G401 (cell line): ENCODE measurements at places on chromosomes 6 and 20. TPM values are rescaled to one million over a fixed set of nuclear protein-coding genes. Genes with fewer than 3 reads are reported as not detected.

DNA sequence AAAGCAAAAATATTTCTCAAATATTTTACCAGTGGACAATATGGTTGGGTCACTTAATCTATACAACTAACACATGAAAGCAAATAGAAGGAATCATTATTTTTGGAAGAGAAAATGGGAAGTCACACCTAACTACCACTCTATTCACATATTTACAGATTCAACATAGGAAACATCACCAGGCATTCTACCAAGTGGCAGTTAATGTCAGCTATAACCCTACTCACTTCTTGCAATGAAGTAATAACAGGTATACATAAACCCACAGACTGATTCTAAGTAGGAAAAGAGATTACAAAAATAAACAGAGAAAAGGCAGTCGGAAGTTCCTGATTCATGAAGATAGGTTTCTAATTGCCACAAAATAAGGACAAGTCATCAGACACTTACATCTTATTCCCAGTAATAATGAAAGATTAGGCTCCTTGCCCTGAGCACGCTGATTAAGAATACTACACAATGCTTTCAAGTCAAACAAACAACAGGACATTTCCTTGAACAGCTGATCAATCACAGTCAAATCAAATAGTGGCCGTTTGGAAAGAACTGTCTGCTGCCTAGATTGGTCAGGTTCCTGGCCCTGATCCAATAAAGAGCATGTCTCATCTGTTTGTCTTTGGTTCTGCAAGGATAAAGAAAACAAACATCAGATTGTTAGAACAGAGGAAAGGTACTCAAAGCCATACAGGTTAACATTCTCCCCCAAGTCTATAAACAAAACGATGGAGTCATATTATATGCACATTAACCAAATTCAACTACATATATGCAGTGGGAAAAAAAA is 79.2 kb upstream of the PLN start:
- DNase-seq: peak; percentile 52

Gene RARS2
- 31.1 and 51.4 TPM in 2 replicates for total RNA-seq

Gene SLPI
- not detected in 2 replicates for total RNA-seq

DNA sequence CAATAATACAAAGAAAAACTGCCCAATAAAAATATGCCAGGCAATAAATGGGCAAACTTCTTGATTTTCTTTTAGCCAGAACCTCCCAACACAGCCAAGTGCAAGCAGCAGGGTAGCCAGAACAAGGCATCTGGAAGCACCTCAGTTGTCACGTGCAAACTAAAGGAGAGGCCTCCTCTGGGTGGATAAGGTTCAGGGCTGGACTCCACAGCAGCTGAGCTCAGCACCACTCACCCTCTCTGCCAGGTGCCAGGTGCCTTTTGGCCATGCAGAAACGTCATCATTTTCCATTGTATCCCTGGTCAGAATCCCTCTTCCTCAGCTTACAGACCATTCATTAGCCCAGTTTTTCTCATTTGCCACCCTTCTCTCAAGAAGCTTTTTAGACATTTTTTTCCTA is 52.7 kb downstream of the SOD2 start:
- no peak for DNase-seq

GRCh38 chr6:150409576-150410066 is 40.8 kb downstream of the IYD start:
- DNase-seq: no peak

DNA sequence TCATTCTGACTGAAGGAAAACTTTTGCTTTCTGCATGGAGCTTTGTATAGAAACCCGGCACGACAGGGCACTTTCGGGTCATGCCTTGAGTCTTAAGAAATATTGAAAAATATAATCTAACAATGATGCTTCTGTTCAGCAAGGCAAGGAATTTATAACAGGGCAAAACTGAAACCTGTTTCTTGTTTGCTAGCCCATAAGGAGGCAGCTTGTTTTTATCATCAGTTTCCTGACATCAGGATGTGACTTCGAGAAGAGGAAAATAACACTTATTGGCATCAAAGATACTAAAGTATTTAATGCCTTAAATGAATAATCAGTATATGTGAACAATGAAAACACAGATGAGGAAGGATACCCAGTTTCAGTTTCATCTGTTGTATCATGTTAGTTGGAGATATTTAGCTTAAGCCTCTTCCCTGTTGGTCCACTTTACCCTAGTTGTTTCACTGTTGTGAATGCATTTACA is 146.5 kb downstream of the CDKAL1 start:
- DNase-seq: no peak

Gene LEMD2
- total RNA-seq: 65.1 and 66.7 TPM in 2 replicates

DNA sequence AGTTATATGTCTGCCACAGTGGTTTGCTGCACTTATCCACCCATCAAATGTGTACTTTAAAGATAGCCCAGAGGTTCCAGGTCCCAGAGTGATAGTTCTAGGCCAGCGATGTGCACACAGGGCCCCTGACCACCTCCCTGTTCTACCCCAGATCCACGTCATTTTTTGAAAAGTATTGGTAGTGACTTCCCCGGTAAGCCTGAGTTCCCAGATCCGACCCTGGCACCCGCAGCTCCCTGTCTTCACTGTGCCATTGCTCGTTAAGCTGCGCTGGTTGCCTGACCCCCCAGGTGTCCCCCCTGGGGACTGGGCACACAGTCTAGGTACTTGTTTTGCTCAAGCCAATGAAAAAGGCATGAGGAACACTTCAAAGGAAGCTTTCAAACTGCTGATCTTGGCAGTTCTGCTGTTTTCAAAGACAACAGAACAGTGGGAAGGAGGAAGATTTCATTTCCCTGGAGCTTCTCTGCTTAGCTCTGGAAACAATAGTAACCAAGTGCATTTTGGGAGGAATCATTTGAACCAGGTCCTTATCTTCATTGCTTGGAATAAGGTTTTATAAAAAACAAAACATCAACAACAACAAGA is 116.3 kb upstream of the TAB2 start:
- DNase-seq: no peak

GRCh38 chr6:6006006-6006427 is 708 bp downstream of the NRN1 start:
- peak; percentile 41 for DNase-seq

- DNase-seq: no peak
These were observed 122.2 kb upstream of the TFAP2D start for GRCh38 chr6:50591135-50591534.

- no peak for DNase-seq
These were observed 135.1 kb downstream of the OR2B2 start for GRCh38 chr6:27777126-27777525.

- DNase-seq: no peak
These were observed 36.1 kb downstream of the EYA2 start for GRCh38 chr20:46930640-46931339.

- peak; percentile 54 for DNase-seq
These were observed 40.7 kb downstream of the TP53INP2 start for GRCh38 chr20:34744847-34745246.

DNA sequence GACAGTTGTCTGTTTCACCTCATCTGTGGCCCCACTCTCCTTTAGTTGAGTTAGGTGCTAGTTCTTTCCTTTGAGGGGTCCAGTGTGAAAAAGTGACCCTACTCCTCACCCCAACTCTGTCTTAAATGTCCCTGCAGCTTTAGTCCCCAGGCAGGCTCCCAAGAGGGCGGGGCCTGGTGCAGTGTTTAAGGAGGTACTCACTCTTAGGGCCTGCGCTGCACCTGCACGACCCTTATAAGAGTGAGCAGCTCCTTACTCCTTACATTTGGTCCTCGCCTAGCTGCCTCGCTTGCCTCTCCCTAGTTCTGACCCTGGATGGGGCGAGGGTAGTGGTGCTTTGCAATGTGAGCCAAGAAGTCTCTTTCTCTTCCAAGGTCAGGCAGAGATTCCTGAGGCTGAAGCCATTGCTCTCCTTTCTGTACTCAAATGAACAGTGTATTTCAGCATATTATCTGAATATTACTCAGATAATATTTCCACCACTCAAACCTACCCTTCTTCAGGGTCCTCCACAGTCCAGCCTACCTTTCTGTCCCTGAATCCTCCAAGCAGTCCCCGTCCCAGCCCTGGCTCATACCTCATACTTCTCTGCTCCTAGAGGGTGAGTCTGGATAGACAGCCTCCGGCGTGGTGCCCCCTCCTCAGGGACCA is 11.9 kb upstream of the VEGFA start:
- no peak for DNase-seq

Gene SAPCD1
- 13.0 and 15.4 TPM in 2 replicates for total RNA-seq

Gene HLA-DMB
- 3.2 and 8.0 TPM in 2 replicates for total RNA-seq

DNA sequence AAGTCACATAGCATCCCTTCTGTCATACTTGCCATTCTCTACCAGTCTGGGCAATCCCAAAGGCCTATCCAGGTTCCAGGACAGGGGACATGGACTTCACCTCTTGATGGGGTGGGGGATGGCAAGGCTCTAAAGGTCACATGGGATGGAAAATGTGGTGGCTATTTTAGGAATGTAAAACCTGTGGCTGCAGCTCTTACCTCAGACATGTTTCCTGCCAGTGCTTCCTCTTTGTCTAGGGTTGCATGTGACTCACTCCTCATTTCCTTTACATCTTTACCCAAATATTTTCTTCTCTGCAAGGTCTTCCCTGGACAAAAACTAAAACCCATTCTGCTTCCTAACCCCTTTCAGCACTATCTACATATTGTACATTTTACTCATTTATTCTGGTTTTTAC is 135.7 kb downstream of the BTBD3 start:
- DNase-seq: no peak

Gene PLCG1
- 87.0 and 117 TPM in 2 replicates for total RNA-seq

Gene CTCFL
- total RNA-seq: 0.03 and 0.06 TPM in 2 replicates

GRCh38 chr6:169424821-169425240 is 171.2 kb upstream of the THBS2 start:
- DNase-seq: no peak

GRCh38 chr20:859751-860231 is 26.3 kb downstream of the FAM110A start:
- DNase-seq: no peak

GRCh38 chr6:44176762-44177509 is 18.3 kb downstream of the CAPN11 start:
- no peak for DNase-seq
